NCI-H524 (cell line): ENCODE measurements at places on chromosomes 1 and 21.

GRCh38 chr1:174072581-174072980 lies 50.4 kb upstream of the RC3H1 start:
- no peak for DNase-seq

- no peak for DNase-seq
Measured at GRCh38 chr1:41416081-41416480, 54.8 kb downstream of the FOXO6 start.

GRCh38 chr1:185350027-185350442 lies 33.0 kb upstream of the IVNS1ABP start:
- no peak for DNase-seq

DNA sequence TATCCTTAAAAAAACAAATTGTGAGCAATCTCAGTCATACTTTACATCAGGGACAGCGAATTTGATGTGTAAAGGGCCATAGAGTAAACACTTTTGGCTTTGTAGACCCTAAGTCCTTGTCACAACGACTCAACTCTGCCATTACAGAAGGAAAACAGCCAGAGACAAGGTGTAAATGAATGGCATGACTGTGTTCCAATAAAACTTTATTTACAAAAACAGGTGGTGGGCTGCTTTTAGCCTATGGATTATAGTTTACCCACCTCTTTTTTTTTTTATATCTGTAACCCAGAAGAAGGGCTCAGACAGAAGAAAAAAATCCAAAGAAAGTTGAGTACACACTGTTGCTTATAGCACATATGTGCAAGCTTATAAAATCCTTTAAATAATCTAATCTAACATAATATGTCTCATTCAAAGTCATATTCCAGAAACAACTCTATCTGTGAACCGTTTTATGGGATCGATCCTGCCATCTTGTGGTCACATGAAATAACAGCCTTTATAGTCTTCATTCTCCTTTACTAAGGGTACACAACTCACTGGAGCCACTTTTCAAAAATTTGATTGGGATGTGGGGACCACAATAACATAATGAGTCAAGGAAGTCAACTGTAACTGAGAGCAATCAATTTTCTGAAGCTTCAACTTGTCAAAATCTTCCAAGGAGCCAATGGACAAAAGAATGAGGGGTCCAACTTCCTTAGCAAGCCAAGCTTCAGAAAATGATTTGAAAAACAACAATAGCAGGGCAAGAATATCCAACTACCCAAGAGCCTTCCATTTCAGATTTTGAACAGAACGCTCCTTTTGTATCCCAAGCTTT lies 142.2 kb upstream of the KRTAP19-8 start:
- peak; percentile 38 for DNase-seq

DNA sequence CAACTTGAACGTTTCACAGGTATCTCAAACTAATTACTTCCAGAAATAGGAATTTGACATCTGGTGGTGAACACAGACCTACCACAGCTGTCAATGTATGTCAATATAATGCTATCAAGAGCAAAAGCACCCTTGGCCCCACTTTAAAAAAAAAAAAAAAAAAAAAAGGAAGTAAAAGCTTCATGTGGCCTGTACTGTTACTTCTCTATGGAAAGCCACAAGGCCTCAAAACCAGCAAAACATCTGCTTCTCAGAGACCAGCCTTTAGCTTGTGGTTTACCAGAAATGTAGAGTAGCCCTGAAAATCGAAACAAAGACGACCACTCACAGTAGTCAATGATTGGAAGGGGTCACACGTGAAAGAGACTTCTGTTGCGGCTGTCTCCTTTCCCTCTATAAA lies 109.6 kb downstream of the SLC45A1 start:
- DNase-seq, result peak; percentile 22

DNA sequence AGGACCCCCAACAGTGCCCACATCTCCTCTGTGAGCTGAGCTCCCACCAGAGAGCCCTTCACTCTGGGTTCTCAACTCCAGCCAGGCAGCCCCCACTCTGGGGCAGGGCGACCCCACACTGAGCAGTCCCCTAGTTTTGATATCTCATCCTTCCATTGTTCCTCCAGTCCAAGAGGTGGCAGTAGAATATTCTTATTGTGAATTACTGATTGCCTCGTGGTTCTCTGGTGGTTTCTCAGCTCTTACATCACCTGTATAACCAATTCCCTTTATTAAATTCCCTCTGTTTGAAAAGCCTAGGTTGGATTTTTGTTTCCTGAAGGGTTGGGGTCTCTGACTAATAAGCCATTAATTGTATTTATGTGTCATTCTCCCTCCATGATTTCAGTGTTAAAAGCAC lies 407.5 kb downstream of the SETD4 start:
- peak; percentile 18 for DNase-seq

- DNase-seq, result no peak
Measured at GRCh38 chr1:29162476-29163138, 19.1 kb downstream of the SRSF4 start.

- DNase-seq, result no peak
Measured at GRCh38 chr1:23601135-23601967, 42.0 kb upstream of the ID3 start.

GRCh38 chr1:204286831-204287421 lies 72.8 kb downstream of the PLEKHA6 start:
- DNase-seq, result no peak

DNA sequence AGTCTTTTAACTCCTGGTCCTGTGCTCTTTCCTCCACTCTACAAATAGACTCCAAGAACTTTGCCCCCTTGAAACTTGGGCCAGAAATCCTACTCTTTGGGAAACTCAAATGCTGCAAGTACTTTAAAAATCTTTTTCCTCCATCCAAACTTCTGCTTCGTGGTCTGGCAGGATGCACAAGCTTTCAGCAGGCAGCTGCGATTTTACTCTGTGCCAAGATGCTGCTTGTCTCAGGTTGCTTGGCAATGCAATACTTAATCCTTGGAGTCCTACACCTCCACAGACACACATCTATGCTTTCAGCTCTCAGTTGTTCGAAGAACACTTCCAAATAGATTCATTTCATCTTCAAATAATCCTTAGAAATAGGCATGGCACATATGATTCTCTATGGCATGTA lies 435.3 kb upstream of the USP24 start:
- peak; percentile 1 for DNase-seq

DNA sequence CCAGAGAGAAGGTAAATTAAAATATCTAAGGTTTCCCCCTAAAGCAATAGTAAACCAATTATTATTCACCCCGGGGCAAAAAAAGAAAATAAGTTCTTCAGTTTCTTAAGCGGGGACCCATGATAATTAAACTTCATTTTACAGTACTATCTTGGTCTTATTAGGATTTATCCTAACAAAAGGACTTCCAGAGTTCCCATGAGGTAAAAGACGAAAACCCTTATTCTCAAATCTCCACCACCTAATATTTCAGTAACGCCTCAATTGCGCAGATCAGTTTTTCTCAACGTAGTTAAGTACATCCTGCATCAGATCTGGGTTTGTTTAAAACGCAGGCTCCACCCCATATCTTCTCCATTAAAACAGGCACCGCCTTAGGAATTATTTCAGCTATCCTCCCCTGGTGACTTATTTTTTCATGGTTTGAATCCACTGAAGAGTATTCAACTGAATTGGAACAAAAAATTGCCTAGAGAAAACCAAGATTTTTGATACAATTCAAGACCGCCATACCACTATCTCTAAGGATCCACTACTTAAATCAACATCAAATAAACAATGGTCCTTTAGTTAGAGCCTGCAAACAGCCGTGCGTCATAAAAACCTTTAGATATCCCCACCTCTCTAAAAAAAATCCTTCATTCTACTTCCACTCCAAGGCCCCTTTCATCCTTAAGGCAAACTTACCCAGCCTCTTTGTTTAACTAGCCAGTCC lies 1.7 kb downstream of the MCL1 start:
- no peak for DNase-seq

DNA sequence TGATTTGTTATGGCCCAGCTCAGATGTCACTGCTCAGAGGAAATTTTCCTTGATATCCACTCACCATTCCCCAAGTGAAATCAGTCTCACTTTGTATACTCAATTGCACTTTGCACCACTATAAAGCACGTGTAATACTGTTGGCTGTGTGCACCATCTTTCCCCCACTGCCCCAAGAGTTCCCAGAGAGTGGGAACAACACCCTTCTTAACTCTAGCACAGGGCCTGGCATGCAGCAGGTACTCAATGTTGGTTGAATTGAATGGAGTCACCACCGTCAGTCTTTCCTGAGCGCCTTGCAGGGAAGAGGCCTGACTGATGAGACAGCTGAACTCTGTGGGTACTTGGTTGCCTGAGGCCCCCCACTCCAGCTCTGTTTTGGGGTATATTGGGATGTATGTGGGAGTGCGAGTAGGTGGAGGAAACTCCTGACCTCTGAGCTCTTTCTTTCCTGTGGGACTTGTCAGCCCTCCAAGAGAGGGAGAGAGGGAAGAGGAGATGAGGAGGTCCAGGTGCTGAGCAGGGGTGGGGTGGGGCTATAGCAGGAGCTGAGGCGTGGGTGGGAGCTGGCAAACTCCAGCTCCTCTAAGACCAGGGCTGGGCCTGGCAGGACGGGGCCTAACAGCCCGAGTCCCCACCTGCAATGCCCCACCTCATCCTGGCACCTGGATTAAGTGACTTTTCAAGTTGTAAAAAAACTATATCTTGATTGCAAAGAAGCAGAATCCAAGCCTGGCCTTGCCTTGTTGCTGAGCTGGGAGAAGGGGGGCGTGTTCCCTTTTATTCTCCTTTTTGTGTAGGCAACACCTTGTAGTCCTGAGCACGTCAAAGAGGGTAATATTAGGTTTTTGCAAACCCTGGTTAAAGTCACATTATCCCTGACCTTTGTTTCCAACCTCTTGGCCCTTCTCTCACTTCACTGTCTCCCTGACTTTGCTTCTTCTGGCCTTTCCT lies 19.4 kb upstream of the WASF2 start:
- DNase-seq, result no peak

DNA sequence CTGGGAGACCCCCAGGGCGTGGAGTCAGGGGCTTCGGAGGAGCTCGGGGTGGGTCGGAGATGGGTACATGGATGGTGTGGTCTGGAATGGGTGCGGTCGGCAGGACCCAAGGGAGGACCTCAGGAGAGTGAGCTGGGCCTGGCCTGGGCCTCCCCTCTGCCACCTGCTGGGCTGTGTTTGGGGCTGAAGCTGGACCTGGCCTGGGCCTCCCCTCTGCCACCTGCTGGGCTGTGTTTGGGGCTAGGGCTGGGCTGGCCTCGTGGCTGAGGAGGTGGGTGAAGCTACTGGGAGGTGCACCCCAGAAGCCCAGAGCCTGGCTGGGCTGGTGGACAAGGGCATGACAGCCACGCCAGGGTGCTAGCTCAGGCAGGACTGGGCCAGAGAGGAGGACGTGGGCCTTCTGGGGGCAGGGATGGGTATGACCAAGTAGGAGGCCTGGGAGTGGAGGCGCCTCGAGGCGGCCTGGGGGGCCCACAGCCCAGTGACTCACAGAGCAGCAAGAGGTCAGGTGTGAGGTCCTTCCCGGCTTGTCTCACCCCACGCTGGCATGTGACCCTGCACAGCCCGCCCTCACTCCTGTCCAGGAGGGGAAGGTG lies 14.5 kb downstream of the SAMD11 start:
- no peak for DNase-seq

DNA sequence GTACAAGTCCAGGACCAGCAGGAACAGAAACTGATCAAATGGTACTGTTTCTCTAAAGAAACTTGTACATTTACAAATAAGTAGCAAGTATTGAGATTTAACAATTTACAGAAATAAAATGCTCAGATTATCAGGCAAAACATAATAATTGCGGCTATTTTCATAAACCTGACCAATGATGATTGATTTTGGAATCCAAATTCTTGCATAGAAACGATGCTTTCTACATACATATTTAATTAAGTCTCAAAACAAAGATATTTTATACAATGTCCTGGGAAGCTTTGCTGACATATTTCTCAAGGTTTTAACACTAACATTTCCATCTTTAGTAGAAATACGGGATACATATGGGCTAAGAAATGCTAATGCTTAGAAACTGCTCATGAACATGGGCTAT lies 157.1 kb downstream of the VAV3 start:
- DNase-seq, result no peak

GRCh38 chr1:7313081-7313546 lies 458.0 kb upstream of the VAMP3 start:
- no peak for DNase-seq

DNA sequence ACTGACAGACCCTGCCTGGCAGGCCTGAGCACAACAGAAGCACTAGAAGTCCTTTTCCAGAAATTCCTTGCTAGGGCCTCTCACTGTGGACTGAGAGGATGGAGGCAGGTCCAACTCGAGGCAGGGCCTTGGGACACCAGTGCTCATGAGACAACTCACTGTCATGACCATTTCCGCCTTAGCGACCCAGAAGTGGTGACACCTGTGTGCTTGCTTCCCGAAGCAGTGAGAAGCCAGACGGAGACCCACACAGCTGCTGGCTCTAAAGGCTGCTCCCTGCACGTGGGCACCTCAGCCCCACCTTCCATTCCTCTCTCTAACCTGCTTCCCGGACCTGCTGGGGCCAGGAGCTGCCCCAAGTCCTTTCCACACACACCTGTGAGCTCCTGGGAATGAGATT lies 33.0 kb downstream of the KCNC4 start:
- no peak for DNase-seq

DNA sequence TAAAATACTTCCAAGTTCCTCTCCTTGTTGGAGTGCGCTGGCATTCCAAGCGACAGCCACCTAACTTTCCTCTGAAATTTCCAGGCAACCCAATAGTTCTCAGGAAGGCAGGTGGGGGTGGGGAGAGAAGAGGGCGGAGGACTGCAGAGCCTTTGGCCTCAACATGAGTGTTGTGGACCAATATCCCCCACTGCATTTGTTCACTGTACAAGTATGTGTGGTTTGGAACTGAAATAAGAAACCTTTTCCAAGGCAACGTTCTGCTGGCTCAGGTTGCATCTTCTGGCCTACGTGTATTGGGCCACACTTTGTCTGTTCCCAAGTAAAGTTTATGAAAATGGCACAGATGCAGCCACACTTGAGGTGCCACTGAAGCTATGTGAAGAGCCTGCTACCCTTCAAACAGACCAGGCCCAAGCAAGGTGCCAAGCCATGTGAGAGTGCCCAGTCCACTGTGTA lies 153.4 kb downstream of the DHRS3 start:
- DNase-seq, result no peak

DNA sequence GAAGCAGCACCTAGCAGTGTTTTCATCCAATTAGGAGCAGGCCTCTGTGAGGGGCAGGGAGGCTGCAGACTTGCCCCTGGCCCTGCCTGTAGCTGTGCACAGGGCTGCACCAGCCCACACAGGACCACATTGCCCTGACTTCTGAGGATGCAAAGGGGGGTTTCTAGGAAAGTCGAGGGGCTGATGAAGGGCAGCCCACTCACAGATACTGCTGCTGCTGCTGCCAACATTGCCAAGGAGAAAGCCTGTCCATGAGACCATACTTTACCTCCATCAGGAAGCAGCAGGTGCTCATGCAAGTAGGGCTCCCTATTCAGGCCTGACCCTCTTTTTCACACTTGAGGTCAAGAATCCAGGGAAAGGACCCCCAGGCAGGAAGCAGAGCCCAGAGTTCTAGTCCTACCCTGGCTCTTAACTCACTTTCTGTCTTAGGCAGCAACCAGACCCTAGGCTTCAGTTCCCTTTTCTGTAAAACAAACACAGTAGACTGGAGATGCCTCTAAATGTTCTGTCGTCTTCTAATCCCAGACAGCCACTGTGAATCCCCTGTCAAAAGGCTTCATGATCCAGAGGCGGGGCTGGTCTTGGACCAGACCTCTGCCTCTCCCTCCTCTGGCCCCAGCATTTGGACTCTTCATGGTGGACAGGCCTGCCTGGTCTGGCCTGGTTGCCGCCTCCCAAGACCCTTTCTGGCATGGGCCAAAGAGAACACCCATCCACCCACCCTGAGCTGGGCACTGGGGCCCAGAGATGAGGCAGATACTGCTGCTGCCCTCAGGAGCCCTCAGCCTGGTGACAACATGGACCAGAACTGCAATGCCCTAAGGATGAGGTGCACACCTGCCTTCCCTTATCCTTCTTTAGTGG lies 120.2 kb downstream of the GLIS1 start:
- no peak for DNase-seq

- no peak for DNase-seq
Measured at GRCh38 chr1:151993734-151994496, at the start of gene S100A10. TSS of gene S100A10 (minus strand) at chr1:151993859. CDS start at chr1:151986230, 7,629 bp downstream.
